ENCODE measurements at places on chromosomes 2 and 18.

- DNase-seq = no peak
Observed at GRCh38 chr2:238521870-238522269, 95.1 kb downstream of the ASB1 start.

DNA sequence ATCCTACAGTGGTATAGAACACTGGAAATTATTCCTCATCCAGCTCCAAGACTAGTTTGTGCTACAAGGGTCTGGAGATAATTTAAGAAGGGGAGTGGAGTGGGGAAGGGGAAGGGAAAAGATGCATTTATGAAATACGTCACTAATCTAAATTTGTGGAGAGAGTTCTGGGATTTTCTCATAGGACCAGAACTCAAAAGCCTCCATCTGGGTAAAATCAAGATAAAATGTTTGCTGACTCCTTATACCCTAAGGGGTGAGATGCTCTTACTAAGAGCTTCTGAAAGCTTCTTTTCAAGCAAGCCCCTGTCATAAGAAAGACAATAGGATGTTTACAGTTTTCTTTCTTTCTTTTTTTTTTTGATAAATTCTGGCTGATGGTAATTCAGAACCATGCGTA lies 88.5 kb upstream of the RBMS1 start:
- DNase-seq = no peak

GRCh38 chr2:46814160-46814961 lies 101.2 kb downstream of the MCFD2 start:
- DNase-seq = no peak

GRCh38 chr2:86238354-86238753 lies 39.1 kb downstream of the MRPL35 start:
- DNase-seq = no peak

- DNase-seq = no peak
Observed at GRCh38 chr2:157418239-157418641, 25.6 kb downstream of the CYTIP start.

- DNase-seq = no peak
Observed at GRCh38 chr2:38700881-38701458, 35.1 kb downstream of the GALM start.

- DNase-seq = no peak
Observed at GRCh38 chr2:190664240-190664639, 15.4 kb downstream of the NAB1 start.

- no peak for DNase-seq
Observed at GRCh38 chr2:97359861-97360584, 229.7 kb downstream of the ANKRD36B start.

- DNase-seq = no peak
Observed at GRCh38 chr2:31522786-31523185, 58.0 kb downstream of the SRD5A2 start.
